ENCODE measurements at places on chromosomes 4 and X. TPM values are rescaled to one million over a fixed set of nuclear protein-coding genes. Genes with fewer than 3 reads are reported as not detected.
A peak's percentile ranks its signal among the peaks of the same experiment; 100 is the strongest.

DNA sequence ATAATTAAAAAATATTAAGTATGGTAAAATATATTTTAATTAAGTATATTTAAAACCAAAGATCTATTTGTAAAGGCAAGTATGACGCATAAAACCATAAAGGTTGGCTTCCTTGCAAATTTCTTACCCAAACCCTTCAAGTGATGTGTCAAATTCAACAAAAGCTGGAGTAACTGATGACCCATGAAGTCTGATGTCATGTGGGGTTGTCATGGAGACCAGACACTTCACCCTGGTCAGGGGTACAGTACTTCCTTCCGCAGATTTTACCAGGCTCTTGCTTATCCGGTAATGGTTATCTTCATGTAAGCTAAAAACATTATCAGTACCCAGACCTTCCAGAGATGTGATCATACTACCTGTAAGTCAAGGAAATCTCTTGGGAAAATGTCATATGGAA lies 170.1 kb downstream of the WDFY3 start:
- no peak for DNase-seq

DNA sequence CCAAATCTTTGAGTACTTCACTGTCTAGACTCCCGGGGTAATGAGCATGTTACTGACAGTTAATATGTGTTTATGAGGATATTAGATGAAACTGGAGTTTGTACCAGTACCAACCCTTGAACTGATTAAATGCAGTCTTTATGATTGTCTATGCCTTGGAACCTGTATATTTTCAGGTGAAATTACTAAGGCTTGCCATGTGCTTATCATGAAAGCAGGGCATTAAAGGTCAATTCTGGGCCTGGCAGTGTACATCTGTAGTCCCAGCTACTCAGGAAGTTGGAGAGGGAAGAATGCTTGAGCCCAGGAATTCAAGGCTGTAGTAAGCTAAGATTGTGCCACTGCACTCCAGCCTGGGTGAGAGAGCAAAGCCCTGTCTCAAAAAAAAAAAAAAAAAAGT lies 27.6 kb downstream of the PHEX start:
- peak; percentile 3 for DNase-seq

- DNase-seq: no peak
These were observed 1.4 kb downstream of the MAEA start for GRCh38 chr4:1291091-1291490.

DNA sequence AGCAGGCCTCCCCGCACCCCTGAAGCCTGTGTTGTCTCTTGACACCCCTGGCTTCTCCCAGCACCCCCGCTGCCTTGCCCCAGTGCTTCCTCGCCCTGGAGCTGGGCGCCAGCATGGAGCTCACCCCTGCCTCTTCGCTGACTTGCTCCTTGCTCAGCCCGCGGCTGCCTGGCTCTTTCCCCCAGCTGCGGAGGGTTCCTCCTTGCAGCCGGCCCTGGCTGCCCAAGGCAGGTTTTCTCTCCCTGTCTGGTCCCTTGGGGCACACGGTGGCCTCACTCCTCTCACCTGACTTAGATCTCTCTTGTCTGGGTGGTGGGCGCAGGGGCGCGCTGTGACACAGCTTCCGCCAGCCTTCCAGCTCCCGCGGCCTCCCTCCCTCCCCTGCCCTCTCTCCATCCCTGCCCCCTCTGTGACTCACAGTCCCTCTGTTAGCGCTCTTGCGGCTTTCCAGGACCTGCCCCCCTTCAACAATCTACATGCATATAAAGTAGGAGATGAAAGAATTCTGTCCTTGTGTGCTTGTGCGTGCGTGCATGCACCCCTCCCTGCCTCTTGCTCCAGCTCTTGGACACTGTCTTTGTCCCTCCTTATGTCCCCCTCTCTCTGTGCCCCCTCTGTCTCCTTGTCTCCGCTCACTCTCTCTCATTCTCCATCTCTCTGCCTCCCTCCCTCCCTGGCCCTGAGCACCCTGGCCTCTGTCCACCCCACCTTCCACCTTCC lies 2.2 kb downstream of the PLXNB3 start:
- peak; percentile 79 for DNase-seq

DNA sequence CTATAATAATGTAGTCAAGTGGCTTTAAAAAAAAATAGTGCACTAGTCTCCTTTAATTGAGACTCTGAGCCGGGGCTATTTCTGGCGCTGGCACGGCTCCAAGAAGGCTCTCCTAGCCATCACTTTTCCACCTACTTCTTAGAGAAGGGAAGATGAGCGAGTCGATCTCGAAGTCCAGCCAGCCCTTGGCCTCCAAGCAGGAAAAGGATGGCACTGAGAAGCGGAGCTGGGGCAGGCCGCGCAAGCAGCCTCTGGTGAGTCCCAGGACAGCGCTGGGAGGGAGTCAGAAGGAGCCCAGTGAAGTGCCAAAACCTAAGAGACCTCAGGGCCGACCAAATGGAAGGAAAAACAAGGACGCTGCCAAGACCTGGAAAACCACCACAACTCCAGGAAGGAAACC lies 531.9 kb downstream of the MAGEB5 start:
- no peak for DNase-seq

PNMA5 gene
- total RNA-seq: not detected

GRCh38 chrX:137545711-137546651 lies 19.9 kb upstream of the ZIC3 start:
- no peak for DNase-seq

WAS gene
- total RNA-seq: 0.62 TPM

GRCh38 chr4:40648742-40649281 lies 19.1 kb upstream of the RBM47 start:
- DNase-seq: no peak

PPM1K gene
- 9.5 TPM for total RNA-seq

BRS3 gene
- not detected for total RNA-seq

DNA sequence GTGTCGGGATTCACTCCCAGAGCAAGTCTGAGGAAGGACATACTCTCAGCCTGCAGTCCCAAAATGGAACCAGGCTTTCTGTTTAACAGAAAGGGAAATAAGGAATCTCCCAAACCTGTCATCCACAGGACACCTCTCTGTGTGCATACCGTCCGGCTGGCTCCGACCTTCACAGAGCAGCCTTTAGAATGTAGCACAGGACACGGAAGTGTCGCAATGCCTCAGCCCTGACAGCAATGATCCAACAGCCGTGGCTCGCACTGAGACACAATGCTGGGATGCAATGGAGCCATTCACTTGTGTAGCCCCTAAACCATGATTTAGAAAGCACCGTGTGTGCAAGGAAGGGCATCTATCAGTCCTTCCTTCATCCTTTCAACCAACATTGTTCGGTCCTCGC lies 15.5 kb upstream of the HELT start:
- DNase-seq: no peak

- DNase-seq: no peak
These were observed 602.2 kb downstream of the CENPC start for GRCh38 chr4:66943112-66943511.

RAB39B gene
- 5.5 TPM for total RNA-seq

SPARCL1 gene
- not detected for total RNA-seq

GRCh38 chr4:47499700-47500099 lies 14.6 kb downstream of the ATP10D start:
- DNase-seq: no peak

GRCh38 chr4:118076958-118077766 lies 42.9 kb downstream of the NDST3 start:
- peak; percentile 22 for DNase-seq

RBMXL3 gene
- total RNA-seq: not detected

DNA sequence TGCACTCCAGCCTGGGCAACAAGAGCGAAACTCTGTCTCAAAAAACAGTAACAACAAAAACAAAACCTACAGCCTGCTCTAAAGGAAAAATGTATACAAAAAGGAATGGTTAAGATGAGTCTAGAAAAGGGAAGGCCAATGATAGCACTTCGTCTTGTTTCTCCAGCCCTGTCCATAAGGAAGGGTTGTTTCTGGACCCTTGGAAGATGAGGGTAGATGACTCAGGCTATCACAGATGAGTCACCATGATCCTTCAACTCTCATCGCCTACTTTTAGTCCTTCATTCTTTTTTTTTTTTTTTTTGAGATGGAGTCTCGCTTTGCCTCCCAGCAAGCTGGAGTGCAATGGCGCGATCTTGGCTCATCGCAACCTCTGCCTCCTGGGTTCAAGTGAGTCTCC lies 8.8 kb downstream of the PLA2G12A start:
- peak; percentile 65 for DNase-seq

GUCY1B1 gene
- total RNA-seq: 6.1 TPM

DNA sequence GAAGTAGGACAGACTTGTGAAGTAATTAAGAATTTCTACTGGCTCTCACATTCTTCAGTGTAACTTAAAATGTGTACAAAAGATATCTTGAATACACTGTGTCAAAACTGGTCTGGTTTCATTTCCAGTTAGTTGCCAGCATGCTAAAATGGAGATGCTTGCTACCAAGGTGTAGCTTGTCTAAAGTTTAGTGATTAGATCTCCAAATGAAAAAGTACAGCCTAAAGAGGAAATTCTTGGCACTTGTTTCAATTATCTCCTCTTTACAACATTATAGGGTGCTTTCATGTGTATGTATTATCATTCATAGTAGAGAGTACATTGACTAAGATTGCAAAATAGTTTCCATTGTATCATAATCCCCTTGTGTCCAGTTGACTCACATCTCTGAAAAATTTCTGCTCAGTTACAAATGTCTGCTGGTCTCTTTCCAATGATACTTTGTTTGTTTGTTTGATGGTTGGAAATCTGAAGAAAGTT lies 97.3 kb upstream of the SPRY1 start:
- DNase-seq: no peak

SPACA5 gene
- not detected for total RNA-seq

DNA sequence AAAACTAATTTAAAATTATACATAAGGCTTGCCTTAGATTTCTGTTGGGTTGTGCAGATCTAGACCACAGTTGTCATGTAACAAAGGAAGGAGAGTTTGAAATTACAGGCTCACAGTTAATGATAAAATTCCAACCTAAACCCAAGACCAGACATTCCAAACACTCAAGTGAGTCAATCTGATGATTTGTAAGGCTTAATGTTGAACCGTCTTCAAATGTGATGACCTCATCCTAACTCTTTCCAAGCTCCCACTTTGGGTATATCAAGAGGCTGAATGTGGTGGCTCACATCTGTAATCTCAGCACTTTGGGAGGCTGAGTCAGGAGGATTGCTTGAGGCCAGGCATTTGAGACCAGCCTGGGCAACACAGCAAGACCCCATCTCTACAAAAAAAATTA lies 149.2 kb downstream of the TBL1X start:
- DNase-seq: peak; percentile 84

DNA sequence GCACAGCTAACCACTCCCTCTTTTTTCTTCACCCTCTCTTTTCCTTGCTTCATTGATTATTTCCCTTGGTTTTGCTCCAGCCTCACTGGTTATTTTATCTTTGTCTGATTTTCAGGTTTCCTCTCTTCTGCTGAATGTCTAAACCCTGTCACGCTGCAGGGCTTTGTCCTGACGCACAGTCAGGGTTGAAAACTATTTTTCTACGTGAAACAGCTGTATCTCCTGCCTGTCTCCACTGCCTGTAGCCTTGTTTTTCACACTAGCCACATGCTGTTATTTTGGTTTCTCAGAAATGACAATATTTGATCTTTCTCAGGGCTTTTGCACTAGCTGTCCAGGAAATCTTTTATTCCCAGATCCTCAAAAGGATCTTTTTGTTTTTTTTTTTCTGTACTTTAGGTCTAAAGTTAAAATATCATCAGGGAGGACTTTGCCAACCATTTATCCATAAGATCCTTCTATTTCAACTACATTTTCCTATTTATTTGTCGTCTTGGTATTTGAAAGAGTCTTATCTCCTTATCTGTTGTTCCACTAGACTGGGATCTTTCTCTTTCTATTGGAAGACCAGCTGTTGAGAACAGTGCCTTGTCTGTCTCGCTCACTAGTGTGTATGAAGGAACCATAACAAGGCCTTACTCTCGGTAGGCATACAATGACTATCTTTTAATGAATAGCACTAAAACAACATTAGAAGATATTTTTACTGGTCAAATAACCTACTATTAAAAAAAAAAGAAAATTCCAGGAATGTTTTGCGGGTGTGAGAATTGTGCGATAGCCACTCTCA lies 164.3 kb downstream of the PDHA2 start:
- no peak for DNase-seq

GC gene
- not detected for total RNA-seq

TMEM154 gene
- total RNA-seq: 72.2 TPM

GPR143 gene
- 1.4 TPM for total RNA-seq

DNA sequence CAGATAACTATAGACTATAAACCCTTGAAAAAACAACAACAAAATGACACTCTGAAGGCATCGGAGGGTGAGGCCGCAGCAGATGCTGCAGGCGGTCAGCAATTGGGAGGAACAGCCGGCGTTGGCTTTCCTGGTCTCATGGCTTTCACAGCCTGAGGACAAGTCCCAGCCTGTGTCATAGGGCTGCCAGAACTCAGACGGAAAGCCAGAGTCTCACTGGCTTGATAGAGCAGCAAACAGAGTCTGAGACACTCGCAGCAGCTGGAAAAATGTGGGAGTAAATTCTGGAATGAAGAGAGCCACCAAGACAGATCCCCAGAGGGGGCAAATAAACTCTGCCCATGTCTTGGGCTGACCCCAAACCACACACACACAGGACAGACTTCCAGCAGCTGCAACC lies 86.3 kb downstream of the PPP2R2C start:
- DNase-seq: no peak

DNA sequence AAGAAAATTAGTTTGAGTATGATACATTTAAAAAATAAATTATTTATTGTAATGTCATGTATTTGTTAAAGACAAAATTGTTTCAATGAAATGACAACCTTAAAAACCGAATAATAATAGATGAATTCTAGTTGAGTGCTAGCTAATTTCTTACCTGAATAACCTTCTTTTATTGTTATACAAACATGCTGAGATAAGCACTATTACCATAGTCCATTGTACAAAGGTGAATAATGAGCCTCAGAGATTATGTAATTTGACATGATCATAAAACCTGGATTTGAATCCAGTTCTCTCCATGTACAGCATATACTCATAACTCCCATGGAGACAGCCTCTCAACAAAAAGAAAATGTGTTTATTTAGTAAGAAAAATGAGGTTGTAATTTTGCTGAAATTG lies 1512.9 kb downstream of the PCDH19 start:
- no peak for DNase-seq

DNA sequence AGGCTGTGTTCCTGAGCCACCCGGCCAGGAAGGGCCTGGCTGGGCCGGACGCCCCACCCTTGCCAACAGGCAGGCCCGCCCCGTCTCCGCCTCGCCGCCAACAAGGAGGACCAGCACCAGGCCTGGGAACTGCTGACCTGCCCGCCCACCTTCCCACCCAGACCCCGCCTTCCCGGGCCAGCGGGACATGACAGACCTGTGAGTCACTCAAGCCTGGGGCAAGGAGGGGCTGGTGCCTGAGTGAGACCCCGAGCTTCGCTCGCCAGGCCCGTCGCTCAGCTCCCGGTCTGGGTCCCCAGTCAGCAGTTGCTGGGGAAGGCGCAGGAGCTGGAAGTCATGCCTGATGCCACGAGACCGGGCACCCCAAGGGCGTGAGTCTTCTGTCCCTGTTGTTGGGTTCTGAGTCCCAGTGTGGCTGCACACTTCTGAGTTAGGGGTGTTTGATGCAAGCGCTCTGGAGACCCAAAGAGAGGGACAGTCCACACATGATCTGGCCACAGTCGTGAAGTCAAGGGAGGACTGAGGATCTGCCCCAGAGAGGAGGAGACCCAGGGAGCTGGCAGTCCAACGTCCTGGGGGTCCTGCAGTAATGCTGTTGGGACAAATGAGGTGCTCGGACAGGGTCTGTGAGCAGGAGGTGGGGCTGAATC lies at the start of gene DNASE1L1:
Gene DNASE1L1 (minus strand): TSS at position 33 of the 650 bp plus-strand sequence. CDS start 3,686 bp downstream, outside the sequence.
- peak; percentile 94 for DNase-seq

GRCh38 chrX:138925330-138925729 lies 213.8 kb upstream of the FGF13 start:
- DNase-seq: peak; percentile 68
